ENCODE measurements at places on chromosomes 6 and 20.

GRCh38 chr6:166313255-166314070, 5.3 kb upstream of the PRR18 start:
- peak; percentile 78 for DNase-seq

DNA sequence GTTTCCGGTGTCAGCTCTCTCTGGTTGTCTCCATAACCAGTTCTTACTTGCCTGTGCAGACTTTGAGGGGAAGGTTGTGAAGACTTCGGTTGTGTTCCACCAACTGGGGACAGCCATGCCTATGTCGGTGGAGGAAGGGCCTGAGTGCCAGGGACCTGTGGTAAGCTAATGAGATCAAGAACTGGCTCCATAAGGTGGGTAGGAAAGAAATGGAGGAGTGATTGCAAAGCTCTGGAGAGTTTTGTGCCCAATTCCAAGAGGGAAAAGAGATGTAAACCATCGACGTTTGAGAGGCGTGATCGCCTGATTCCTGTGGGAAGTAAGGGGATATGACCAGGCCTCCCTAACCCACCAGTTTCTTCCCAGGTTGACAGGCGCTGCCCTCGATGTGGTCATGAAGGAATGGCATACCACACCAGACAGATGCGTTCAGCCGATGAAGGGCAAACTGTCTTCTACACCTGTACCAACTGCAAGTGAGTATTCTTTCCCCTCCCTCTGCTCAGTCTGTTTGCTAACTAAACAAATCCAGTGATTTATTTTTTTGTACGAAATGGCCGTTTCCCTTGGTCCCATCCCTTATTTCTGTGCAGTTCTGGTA, 893 bp downstream of the POLR1H start:
- DNase-seq: no peak

GRCh38 chr6:45714006-45714730, 301.5 kb downstream of the CLIC5 start:
- DNase-seq: no peak

DNA sequence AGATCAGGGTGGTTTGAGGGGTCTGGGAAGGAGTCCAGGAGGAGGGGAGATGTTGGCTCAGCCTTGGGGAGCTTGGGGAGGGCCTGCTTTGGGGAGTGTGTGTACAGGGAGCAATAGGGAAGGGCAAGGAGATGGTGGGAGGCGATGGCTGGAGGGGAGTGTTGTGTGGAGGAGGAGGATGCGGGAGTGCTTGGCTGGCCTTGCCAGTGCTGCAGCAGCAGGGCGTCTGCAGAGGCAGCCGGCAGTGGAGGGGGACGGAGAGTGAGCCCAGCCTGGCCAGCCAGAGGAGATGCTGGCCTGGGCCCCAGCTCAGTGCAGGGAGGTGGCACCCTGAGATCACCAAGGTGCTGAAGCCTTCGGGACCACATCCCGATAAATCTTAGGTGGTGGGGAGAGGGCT, 3.9 kb downstream of the IP6K3 start:
- no peak for DNase-seq

- DNase-seq: no peak
These were observed 31.7 kb downstream of the FAM135A start for GRCh38 chr6:70445001-70445400.

DNA sequence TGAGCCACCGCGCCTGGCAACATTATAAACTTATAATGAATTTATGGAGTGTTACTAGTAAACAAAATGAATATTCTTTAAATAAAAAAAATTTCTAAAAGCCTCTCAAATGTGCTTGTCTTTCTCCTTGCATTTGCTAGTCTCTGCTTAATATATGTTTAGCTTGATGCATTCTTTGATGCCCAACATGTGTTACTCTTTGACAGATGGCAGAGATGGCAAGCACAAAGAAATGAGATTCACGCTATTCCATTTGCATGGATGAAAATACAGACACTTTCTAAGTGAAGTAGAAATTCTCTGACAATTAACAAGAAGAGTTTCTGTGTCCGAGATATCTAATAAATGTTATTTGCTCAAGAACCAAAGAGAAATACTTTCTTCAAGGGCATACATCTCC, 30.1 kb downstream of the DCDC2 start:
- DNase-seq: no peak

- no peak for DNase-seq
These were observed 47.6 kb downstream of the BACH2 start for GRCh38 chr6:90249034-90249433.

DNA sequence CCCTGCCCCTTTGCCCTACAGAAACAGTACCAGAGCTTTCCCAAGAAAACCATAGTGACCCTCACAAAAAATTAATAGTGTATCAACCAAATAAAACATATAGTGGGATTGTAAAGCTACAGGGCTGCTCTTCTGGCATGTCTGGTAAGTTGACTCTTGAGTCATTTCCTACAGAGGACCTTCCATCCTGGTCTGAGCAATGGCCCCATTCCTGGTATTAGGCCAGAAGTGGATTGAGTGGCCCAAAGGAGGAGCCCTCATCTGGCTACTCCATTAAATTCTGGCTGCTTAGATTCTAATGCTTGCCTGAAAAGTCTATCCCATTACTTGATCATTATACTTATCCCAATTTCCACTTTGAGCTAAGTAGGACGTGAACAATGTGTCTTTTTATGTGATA, 150.9 kb upstream of the HMGN3 start:
- DNase-seq: no peak

GRCh38 chr20:63606686-63607085, 20.2 kb downstream of the GMEB2 start:
- DNase-seq: peak; percentile 43

DNA sequence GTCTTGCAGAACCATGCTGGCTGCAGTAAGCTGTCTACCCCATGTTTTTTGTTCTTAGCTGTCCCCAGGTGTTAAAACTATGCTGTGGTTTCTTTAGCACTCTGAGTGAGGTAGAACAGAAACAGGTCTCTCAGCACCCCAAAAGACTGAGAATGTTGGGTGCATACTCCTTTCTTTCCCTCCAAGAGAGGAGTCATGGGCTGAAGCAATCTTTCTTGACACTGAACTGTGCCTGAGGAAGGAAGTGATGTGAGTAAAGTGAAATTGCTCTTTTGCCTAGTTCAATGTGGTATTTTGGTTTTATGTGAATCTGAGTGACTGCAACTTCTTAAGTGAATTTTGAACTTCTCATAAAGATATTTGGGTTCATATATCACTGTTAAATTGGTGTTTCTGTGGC, 138.0 kb upstream of the MCHR2 start:
- no peak for DNase-seq

DNA sequence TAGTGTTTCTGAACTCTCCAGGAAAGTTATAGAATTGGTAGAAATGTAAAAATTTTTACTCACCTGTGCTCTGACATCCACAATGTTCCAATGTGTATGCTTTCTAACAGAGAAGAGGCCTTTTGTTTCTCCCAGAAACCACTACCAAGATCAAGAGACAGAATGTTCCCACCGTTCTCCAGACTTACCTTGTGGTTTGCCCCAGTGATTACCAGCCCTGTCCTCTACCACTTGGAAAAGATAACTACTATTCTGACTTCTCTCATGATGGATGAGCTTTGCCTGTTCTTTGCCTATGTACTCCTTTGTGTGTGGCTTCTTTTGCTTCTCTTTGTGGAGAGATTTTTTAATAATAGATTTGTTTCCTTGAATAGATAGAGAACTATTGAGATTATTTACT, 173.0 kb upstream of the SCGN start:
- DNase-seq: no peak

GRCh38 chr6:144989319-144990107, 704.4 kb downstream of the UTRN start:
- DNase-seq: no peak

DNA sequence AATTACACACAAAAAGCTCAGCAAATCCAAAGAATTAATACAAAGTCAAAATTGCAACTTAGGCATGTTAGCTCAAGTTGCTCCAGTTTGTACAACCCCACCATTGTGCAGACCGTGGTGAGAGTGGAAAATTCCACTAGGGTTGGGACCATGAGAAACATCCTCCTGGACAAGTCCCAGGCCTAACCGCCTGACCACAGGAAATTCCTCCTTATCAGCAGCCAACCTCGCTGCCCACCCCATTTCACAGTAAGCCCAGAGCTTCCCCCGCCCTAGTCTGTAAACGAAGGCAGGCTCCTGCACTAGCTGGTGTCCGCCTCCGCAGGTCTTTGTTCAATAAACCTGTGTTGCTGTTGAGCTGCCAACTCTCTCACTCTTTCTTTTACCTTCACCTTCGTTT, 1023.3 kb downstream of the EYS start:
- no peak for DNase-seq

DNA sequence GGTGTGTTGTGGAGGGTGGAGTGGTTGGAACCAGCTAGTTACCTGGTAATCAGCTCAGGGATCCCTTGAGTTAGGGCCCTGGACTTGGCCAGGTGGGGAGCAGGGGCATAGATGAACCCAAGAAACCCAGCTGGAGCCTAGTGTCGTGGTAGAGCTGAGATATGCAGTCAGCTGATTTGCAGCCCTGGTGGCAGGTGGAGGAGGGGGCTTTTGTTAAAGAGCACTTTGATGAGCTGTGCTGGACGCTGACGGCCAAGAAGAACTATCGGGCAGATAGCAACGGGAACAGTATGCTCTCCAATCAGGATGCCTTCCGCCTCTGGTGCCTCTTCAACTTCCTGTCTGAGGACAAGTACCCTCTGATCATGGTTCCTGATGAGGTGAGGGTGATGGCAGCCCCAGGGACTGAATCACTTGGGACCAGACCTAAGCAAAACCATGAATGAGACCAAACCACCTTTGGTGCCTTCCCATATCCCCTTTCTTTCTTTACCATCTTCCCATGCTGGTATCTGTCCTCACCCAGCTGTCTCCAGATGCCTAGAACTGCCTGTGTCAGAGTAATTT, 12.7 kb downstream of the DEF6 start:
- peak; percentile 21 for DNase-seq

GRCh38 chr6:163381118-163381756, 33.3 kb upstream of the QKI start:
- DNase-seq: no peak

Data from suppressor macrophage treated with lipopolysaccharide for 4 hours (primary cell).